ENCODE measurements at places on chromosomes 16 and 17.

DNA sequence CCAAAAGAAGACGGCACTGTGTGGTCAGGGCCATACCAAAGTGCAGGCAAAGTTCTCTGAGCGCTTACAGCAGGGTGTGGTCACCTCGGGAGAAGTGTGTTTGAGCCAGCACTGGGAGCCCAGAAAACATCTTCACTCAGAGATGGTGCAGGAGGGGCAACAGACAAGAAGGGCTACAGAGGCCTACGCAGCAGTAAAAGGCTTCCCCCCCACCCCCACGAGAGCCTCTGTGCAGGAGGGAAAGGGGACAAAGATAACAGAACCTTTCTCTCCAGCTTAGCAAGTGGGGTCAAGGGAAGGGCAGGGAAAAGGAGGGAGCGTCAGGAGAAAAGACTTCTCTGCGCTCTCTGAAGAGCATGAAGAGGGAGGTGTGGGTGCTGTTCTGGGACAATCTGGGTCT is 2.8 kb downstream of the VAT1 start:
- no peak for DNase-seq

GRCh38 chr16:9458816-9459215 is 367.4 kb downstream of the HAPSTR1 start:
- DNase-seq, result no peak

DNA sequence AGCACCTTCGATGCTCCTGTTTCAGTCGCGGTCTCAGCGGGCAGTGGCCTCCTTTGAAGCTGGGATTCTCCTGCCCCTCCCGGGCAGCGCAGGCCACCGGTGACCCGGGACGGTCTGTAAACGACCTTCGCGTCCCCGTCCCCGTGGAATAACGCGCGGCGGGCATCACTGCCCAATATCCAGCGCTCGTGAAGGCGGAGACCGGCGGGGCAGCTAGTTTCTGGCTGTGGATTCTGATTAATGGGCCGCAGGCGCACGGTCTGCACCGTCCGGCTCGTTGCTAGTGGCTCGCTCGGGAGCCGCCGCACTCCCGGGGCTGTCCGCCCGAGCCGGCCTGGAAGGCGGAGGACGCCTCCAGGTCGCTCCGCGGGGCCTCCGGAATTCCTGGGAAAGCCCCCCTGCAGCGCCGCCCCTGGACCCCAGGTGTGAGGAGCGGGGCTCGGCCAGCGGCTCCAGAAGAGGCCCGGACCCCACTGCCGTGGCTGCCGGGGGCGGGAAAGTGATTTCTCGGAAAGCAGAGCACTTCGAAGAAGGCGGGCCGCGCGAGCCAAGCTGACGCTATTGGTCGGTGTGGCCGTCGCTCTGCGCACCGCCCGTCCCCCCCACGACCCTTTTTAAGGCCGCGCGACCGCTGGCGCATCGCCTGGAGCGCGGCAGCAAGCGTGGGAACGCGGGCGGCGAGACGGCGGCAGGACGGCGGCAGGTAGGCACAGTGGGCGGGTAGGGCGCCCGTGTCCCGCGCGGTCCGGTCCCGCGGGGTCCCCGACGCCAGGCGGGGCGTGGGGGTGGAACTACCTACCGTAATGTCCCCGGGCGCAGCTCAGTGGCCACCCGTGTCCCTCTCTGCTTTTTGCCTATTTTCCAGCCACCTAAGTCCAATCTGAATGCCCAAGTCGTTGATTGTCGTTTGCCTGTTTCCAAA is at the start of gene IRF8:
IRF8 (plus strand) TSS at position 642 of the 922 bp plus-strand sequence. CDS start 3,854 bp downstream, outside the sequence.
- peak; percentile 83 for DNase-seq

- DNase-seq, result peak; percentile 75
These were observed 35.8 kb upstream of the BCAS3 start for GRCh38 chr17:60641810-60642220.

- DNase-seq, result no peak
These were observed 4.5 kb upstream of the SAMD14 start for GRCh38 chr17:50134206-50135110.

- DNase-seq, result no peak
These were observed 59.5 kb upstream of the CDC42EP4 start for GRCh38 chr17:73371285-73371684.

DNA sequence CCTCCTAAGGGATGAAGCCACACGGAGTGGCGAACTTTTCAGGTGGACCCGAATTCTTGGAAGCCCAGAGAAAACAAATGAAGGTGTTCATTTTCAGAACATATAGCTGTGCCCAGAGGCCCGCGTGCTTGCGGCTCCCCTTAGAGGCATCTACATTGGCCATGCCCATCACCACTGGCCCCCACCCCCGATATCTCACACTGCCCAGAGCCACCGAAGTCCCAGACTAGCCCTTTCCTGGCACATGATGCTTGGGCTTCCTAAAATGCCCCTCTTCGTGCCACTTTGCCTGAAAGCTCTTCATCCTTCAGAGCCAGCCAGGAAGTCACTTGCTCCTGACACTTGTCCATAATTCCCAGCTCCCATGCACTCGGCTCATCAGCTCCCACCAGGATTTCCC is 2.1 kb upstream of the HEXIM1 start:
- no peak for DNase-seq

DNA sequence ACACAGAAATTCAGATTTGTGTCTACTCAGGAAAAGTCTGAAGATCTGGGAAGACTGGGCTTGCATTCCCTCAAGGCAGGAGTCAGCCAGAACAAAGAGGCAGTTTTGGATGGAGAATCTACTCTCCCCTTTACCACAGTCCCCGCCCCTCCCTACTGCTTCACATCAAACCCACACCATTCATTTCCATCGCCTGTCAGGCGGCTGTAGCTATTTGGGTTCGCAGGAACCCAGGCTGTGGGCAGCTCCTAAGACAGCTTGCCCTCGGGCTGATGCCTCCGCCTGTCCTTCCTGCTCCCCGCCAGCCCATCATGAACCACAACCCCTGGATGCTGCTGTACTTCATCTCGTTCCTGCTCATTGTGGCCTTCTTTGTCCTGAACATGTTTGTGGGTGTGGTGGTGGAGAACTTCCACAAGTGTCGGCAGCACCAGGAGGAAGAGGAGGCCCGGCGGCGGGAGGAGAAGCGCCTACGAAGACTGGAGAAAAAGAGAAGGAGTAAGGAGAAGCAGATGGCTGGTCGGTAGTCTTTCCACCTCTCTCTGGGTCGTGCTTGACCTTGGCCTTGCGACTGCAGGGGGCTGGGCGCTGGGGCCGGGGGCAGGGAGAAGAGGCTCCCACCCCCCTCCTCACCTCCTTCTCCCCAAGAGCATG is 27.0 kb upstream of the ABCC3 start:
- DNase-seq, result no peak

- DNase-seq, result no peak
These were observed 65.4 kb downstream of the STH start for GRCh38 chr17:46064460-46064859.

DNA sequence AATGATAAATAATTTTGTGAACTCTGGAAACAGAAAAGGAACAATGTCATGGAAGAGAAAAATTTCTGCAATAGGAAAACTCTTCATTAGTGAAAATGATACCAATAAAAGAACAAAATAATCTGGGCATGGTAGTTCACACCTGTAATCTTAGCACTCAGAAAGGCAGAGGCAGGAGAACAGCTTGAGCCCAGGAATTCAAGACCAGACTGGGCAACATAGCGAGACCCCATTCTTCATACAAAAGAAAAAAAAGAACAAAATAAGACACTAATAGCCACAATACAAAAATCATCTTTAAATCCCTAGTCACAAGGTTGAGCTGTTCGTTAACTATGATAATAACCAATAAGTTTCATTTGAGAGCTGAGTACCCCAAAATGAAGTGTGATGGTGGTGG is 8.6 kb downstream of the POLG2 start:
- DNase-seq, result no peak

DNA sequence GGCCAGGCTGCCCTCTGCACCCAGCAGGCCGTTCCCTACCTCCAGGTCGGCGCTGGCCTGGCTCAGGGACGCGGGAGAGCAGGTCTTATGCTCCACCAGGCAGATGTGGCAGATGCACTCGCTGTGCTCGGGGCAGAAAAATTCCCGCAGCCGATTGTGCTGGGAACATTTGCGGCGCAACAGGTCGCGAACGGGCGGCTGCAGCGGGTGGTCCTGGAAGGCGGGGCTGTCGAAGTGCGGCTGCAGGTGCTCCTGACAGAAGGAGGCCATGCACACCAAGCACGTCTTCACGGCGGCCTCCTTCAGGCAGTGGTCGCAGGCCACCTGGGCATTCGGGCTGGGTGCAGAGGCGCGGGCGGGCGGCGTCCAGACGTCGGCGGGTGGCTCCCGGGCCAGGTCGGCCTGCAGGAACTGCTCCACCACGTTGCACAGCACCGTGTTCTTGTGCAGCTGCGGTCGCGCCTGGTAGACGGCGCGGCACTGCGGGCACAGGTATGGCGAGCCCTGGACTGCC is 439 bp downstream of the TRIM25 start:
- DNase-seq, result peak; percentile 59

- DNase-seq, result no peak
These were observed 515 bp downstream of the SUMO2 start for GRCh38 chr17:75182319-75182568.

- DNase-seq, result no peak
These were observed 8.7 kb upstream of the SLC7A5 start for GRCh38 chr16:87877942-87878507.

- no peak for DNase-seq
These were observed 10.4 kb downstream of the ERBB2 start for GRCh38 chr17:39709998-39710964.

GRCh38 chr17:1639549-1640180 is 5.9 kb downstream of the SCARF1 start:
- peak; percentile 54 for DNase-seq

DNA sequence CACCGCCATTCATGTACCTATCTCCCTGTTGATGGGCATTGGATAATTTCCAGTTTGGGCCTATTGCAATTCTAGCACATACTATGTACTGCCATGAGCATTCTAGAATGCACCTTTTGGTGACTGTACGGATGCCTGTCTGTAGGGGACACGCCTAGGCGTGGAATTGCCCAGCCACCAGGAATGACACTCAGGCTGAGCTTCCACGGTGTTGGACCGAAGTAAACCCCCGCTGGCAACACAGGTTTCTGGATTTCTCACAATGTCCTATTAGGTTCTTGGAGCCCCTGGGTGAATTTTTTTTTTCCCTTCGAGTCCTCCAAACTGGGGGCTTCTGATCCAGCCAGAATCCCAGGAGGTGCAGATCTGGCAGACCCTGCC is 146.6 kb downstream of the IRF8 start:
- DNase-seq, result no peak

All from iPS-NIHi11 (cell line).